NCI-H1417 treated with DMSO at 0.1 percent for 48 hours (cell line): ENCODE measurements at places on chromosomes 4 and X.

- DNase-seq: no peak
Measured at GRCh38 chr4:37765741-37766140, 60.7 kb upstream of the PGM2 start.

GRCh38 chr4:134174271-134174670, 27.3 kb downstream of the PABPC4L start:
- DNase-seq: no peak

GRCh38 chr4:73487233-73487632, 5.7 kb downstream of the AFM start:
- no peak for DNase-seq

DNA sequence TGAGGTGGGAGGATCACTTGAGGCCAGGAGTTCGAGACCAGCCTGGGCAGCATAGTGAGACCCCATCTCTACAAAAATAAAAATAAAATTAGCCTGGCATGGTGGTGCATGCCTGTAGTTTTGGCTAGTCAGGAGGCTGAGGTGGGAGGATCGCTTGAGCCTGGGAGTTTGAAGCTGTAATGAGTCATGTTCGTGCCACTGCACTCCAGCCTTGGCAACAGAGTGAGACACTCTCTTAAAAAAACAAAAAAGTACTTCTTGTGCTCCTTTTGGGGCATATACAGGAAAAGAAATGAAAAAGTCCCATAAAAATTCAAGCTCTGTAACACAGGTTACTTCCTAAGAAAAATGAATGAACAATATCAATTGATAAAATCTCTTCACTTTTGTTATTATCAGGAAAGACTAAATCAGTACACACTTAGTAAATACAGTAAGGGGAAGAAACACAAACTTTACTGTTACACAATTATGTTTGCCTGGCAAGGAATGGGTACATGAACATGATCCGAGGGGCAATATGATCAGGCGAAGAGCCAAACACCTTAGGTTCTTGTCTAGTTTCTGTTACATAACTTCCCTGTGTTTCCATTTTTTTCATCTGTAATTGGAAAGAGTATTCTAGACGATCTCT, 46.9 kb downstream of the CCDC158 start:
- DNase-seq: no peak

DNA sequence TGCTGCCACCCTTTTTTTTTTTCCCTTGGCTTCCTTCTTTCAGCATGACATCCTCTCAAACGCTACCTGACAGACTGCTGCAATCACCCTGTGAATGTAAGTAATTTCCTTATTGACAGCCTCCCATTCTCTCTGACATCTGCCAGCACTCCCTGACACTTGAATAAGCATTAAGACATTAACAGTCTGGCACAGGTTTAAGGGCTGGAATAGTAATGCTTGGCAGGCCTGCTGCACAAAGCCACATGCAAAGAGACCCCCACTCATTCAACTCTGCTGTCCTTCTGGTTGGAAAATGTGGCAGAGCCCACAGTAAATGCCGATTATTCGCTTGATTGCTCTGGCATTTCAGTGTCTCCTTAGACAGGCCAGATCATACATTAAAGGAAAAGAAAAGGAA, 28.1 kb upstream of the RASGEF1B start:
- DNase-seq: no peak

DNA sequence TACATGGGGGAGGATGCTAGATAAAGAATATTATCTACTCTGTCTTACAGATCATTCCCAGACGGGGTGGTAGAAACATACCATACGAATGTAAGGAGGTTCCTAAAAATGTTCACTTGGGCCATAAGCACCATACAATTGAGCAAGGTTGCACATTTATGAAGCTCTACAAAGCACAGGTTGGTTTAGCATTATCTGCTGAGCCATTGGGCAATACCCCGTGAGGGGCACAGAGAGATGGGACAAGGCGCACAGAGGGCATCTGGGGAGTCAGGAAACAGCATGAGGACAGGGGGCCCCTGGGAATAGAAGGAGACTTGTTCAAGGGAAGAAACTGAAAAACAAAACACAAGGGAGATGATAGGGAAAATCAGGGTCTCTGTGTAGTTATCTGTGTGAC, 305.3 kb downstream of the TRIML1 start:
- DNase-seq: no peak

- no peak for DNase-seq
Measured at GRCh38 chr4:159398236-159398638, 295.4 kb downstream of the RAPGEF2 start.

- no peak for DNase-seq
Measured at GRCh38 chr4:153387981-153388380, 43.5 kb downstream of the MND1 start.

DNA sequence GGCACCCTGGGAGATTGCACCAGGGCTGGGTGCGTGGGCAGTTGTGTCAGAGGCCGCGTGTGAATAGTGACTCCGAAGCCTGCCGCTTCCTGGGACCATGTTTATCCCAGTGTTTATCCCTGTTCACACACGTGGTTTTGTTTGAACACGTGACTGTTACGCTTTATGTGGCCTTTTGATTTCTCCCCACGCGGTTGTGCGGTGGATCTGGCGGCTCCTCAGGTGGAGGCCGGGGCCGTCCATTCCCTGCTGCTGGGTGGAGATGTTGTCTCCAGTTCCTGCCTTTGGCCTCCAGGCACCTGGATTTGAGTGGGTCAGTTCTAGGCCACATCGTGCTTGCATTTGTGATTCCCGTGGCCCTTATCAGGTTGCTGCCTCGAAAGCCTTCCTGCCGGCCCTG, 35.1 kb downstream of the NELFA start:
- no peak for DNase-seq

GRCh38 chrX:150184491-150184890, 178.6 kb upstream of the MAMLD1 start:
- DNase-seq: no peak

GRCh38 chr4:125714845-125715244, 400.1 kb downstream of the FAT4 start:
- no peak for DNase-seq

- no peak for DNase-seq
Measured at GRCh38 chr4:56051029-56051709, 102.4 kb downstream of the CEP135 start.
